Pulmonary artery endothelial cell (primary cell): ENCODE measurements at places on chromosomes 5 and 9. TPM values are rescaled to one million over a fixed set of nuclear protein-coding genes. Genes with fewer than 3 reads are reported as not detected.

WWC1 gene
- total RNA-seq, result 0.04 and 0.33 TPM in 2 replicates

AGXT2 gene
- not detected in 2 replicates for total RNA-seq

WNK2 gene
- not detected in 2 replicates for total RNA-seq

MARCHF3 gene
- total RNA-seq, result 57.9 and 101 TPM in 2 replicates

PCDHB2 gene
- 1.4 and 2.9 TPM in 2 replicates for total RNA-seq

CYLC2 gene
- total RNA-seq, result not detected in 2 replicates

HTR1A gene
- not detected in 2 replicates for total RNA-seq

ARHGEF28 gene
- 74.8 and 113 TPM in 2 replicates for total RNA-seq
